ENCODE measurements at places on chromosomes 7 and 10.

DNA sequence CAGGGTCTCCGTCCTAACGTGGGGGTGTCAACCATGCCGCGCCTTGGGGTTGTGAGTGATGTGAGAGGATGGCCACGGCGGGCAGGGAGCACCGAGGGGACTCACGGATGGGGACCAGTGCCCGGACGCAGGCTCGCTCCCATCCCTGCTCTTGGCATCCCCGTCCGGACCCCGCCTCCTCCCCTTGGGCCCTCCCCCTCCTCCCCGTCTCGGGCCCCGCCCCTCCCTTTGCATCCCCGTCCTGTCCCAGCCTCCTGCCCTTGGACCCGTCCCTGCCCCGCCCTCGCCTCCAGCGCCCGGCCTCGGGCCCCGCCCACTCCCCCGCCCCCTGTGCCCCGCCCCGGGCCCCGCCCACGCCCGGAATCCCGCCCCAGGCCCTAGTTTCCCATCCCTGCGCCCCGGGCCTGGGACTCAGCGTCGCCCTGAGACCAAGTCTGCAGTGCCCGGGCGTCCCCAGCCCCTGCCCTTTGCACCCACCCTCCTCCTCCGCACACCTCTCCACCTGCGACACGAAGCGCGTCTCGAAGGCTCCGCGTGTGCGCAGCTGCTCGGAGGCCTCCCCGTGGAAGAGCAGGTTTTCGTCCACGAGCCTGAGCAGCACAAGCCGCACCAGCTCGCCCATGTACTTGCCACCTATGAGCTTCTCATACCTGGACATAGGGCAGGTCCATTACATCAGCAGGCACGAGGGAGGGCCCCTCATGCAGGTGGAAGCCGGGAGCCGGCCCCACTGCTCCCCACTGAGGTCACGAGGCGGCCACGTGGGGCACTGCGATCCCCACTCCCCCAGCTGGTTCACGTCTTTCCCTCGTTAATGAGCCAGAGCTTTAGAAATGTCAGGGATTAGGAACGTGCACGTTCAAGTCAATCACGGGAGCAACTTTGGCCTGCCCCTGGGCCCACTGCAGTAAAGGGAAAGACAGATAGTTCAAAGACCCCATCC is 5.1 kb upstream of the MYL7 start:
- peak; percentile 65 for DNase-seq

- no peak for DNase-seq
These were observed 38.3 kb upstream of the PARD3 start for GRCh38 chr10:34853357-34853756.

DNA sequence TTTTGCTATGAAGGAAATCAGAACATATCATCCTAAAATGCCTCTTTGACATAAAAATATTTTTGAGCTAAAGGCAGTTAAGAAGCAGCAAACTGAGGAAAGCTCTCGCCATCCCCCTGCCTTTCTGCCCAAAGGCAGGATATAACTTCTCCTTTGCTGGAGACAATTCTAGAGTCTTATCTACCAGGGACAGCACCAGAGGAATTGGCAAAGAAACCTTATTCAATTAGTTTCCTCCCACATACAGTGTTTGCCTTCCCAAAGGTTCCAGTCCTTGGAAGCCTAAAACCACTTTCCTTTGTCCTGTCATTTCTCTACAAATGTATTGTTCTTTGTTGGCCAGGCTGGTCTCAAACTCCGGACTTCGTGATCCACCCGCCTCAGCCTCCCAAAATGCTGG is 33.7 kb downstream of the MASTL start:
- no peak for DNase-seq

DNA sequence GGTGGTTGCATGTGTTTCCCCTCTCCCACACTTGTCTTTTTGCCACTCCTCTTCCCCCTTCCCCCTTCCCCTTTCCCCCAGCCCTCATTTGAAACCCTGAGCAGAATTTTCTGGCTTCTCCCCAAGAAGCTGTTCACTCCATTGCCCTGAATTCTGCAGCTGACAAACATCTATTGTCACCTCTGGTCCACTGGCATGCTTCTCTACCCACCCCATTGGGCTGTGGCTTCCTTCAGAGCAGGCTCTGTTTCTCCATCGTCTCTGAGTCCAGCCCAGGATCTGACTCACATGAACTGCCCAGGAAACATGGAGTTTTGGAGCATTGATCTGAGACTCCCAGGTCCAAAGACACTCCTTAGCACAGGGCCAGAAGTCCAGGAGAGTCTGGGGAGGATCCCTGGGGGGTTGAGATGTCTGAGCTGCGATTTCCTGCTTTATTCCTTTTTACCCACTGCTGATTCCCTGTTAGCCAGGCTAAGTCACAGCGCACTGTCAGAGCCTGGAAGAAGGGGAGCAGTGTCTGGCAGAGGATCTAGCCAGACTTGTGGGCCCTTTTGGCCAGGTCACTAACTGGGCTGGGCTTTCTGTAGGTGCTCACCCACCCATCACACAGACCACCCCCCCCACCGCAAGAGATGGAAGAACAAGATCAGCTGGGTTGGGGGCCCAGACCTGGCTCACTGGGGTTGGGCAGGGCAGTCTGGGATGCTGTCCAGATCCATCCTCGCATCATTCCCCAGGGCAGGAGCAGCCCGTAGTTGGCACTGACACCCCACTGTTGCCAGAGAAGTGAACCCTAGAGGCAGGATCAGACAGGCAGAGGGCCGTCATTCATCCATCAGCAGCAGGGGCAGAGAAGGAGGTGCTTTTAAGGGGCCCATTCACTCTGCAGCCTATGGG is 3.5 kb downstream of the CHAT start:
- no peak for DNase-seq

DNA sequence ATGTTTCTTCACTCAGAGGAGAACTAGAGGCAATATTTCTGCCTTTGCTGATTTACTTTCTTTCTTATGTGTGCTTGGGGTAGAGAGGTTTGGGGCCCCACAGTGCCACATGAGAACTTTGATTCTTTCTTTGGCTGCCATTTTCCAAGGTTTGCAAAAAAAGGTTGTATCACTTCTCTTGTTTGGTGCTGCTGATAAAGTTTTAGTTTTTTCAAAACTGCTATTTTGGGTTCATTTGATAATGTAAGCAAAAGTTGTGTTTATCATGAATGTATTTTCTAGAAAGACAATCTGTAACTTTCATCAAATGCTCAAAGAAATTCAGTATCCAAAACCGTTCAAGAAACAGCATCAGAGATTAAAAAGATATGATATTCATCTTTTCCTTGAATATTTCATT is 30.6 kb upstream of the PARP12 start:
- DNase-seq = no peak

- DNase-seq = no peak
These were observed 526.6 kb downstream of the GLRX3 start for GRCh38 chr10:130662775-130663174.

DNA sequence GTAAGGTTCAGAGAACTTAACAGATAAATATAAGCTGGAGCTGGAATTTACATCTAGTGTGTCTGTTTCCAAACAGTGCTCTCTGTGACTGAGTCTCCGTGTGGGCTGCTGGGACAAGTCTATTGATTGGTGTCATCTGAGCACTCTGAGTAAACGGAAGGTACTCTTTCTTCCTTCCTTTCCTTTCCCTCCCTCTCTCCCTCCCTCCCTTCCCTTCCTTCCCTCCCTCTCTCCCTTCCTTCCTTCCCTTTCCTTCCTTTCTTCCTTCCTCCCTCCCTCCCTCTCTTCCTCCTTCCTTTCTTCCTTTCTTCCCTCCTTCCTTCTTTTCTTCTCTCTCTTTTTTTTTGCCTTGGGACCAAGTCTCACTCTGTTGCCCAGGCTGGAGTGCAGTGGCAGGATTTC is 61.8 kb downstream of the ANKRD61 start:
- DNase-seq = no peak

- no peak for DNase-seq
These were observed 17.9 kb downstream of the PFKFB3 start for GRCh38 chr10:6220418-6221191.

- no peak for DNase-seq
These were observed 50.1 kb upstream of the LMTK2 start for GRCh38 chr7:98056580-98056979.

DNA sequence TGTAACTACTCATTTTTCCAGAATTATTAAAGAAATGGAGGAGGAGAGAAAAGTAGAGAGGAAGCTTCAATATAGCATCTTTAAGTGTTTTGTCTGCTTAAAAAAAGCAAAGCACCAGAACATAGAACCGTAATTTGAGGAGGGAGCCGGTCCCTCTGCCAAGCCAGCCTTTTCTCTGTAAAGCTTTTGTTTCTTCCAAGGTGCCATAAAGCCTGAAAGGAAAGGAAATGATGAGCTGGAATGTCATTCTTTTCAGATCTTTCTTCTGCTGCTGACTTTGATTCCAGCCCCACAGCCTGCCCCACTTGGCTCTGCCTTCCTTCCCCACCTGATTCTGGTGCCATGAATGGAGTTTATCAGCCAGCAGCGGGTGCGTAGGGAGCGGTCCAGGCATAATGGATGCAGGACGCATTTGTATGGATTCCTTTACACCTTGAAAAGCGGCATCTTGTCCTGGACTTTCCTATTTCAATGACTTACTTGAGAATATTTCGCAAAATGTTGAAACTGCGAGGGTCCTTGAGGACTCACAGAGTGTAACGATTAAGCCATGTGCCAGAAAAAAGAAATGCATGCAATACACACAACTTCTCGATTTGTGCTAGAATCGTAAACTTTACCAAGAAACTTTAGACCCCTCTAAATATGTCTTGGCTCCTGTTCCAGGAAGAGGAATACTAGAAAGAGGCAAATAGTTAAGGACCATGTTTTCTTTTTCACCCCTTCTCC is 569.5 kb upstream of the MGMT start:
- DNase-seq = no peak

GRCh38 chr10:13053794-13054462 is 46.0 kb upstream of the OPTN start:
- no peak for DNase-seq

DNA sequence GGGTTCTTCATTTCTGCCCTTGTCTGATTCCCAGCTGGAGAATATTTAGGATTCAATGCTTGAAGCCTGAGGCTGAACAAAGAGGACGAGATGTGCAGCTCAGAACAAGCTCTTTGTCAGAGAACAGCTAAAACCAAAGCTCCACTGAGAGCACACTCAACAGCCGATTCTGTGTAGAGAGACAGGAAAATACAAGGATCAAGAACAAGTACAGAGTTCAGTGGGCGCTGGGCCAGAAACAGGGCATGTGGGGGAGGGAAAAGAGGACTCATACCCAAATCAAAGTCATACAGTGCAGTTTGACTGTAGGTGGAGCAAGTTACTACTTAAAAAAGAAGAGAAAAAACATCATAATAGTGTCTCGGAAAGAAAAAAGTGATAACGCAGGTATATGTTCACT is at the start of gene AGMO:
TSS of gene AGMO (minus strand) at position 181 of the 400 bp plus-strand sequence.
- DNase-seq = no peak

GRCh38 chr7:1961701-1962276 is 271.0 kb downstream of the MAD1L1 start:
- no peak for DNase-seq

DNA sequence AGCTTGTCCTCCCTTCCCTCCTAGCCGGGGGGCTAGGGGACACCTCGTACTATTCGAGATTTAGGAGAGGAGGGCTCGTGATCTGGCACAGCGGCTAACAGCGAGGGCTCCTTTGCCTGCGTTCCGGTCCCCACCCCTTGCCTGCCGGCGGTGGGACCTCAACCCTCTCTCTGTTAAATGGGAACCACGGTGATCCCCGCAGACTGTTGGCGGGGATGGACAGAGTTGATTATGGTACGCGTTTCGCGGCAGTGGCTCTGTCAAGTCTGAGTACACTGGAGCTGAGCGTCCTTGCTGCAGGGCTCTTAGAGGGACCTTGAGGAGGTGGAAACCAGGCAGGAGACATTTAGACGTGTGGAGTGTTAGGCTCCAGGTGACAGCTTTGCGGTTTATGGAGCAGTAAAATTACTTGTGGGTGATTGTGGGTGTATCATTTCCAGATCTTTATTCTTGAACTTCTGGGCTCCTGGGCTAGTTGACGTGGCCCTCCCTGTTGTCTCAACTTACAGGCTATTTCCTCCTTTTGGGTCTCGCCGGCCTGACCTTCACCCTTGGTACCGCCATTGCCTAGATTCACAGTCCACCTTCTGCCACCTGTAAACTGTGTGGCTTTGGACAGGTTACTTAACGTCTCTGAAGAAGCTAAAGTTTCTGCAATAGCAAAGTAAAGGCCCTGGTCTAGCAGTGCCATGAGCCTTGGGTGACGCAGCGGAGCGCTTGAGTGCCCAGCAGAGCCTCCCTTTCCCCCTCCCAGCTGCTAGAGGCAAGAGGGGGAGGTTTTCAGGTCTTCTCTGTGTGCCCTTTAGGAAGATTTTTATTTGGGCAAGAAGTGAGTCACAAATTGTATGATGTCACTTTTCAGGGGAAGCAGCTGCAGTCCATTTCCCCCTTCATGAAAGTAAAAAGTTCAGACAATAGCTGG is 739 bp downstream of the CASP7 start:
- no peak for DNase-seq

GRCh38 chr7:85600395-85600794 is 413.5 kb upstream of the SEMA3D start:
- DNase-seq = no peak

Measured in stimulated activated naive CD4-positive, alpha-beta T cell (primary cell).